Transverse colon (tissue), 4 donors: ENCODE measurements at places on chromosomes 6 and 20.

- DNase-seq = peak; percentile 41
Observed at GRCh38 chr20:60055740-60056139, 97.5 kb downstream of the CDH26 start.

GRCh38 chr6:18500921-18501662 lies 113.9 kb downstream of the RNF144B start:
- no peak for DNase-seq

- DNase-seq = no peak
Observed at GRCh38 chr6:33854572-33855030, 50.8 kb upstream of the MLN start.

GRCh38 chr20:19141998-19142397 lies 70.4 kb upstream of the SLC24A3 start:
- no peak for DNase-seq
